ENCODE measurements at places on chromosomes 11 and 22. TPM values are rescaled to one million over a fixed set of nuclear protein-coding genes. Genes with fewer than 3 reads are reported as not detected.

Gene CD6
- total RNA-seq: 4.2 TPM

Gene TBX10
- not detected for total RNA-seq

Gene CNTF
- total RNA-seq: 1.8 TPM

DNA sequence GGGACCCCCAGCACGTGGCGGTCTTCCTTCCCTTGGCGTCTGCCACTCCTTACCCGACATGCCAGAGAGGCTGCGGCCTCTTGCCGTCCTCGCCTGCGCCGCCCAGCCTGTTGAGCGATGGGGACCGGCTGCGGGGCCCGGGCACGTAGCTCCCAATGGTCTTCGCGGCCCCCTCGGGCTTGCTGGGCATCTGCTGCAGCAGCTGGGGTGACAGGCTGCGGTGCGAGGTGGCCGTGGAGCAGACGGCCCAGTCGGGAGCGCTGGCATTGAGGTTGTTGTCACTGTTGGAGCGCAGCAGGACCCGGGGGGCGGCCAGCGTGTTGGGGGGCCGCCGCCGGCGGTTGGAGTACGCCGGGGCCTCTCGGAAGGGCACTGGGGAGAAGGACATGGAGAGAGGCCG, 422.0 kb downstream of the CTTN start:
- DNase-seq: no peak

- DNase-seq: no peak
Measured at GRCh38 chr11:79467761-79468160, 26.9 kb upstream of the TENM4 start.

GRCh38 chr22:45067731-45068130, 57.9 kb upstream of the PHF21B start:
- DNase-seq: no peak

DNA sequence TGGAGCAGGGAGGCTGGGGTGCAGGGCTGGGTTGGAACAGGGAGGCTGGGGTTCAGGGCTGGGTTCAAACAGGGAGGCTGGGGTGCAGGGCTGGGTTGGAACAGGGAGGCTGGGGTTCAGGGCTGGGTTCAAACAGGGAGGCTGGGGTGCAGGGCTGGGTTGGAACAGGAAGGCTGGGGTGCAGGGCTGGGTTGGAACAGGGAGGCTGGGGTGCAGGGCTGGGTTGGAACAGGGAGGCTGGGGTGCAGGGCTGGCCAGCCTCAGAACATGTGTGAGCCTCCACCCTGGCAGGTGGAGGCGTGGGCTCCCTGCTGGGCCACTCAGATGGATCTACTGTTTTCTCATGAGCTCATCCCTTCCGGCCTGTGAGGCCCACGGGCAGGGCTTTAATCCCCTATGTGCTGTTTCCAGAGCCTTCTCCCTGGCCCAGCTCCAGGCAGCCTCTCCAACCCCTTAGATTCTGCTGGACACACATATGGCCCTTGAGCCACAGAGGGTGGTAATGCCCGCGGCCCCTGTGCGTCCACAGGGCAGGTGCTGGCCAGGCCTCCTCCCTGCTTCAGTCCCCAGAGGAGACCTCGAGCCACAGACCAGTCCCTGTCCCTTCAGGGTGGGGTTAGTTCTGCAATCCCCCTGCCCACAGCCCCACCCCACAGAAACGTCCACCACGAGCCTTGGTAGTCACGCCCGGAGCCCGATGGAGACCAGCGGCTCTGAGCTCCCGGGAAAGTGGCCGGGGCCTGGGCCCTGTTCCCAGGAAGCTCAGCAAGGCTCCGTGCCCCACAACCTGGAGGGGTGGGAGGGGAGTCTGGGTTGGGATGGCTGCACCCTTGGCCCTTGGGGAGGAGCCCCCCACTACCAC, 197.9 kb downstream of the BRD1 start:
- DNase-seq: no peak

DNA sequence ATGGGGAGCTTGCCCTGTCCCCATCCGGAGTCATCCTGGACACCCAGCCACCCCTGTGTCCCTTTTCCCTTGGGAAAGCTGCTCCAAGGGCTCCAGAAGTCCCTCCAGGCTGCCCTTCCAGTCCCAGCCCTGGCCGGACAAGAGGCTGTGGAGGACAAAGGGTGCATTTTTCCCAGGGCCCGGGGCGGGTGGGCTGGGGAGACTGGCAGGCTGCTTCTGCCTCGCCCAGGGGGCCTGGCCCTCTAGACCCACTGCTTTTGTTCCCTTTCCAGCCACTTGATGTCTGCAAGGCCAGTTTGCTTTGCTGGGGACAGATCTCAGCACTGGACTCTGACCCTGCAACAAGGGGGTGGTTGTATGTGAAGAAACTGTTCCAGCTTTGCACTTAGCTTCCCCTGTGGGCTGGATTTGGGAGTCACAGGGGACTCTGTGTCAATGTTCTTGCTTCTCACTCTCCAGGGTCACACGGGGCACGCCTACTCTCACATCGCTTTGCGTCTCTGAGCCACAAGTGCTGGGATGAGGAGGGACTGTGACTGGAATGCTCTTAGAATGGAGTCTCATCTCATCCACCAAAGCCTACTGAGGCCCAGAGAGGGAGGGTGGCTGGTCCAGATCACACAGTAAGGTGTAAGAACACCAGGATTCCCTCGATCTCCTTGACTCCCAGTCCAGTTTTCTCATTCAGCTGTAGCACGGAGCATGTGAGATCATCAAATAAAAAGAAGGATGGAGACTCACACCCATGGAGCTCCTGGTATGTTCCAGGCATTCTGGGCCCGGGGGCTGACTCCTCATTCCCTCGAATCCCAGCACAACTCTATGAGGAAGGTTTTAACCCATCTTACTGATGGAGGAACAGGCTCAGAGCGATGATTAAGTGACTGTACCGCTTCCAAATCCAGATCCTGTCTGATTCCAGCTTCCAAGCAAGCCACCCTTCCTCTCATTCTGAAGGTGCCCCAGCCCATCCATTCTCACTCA, 59.9 kb downstream of the FBXO7 start:
- no peak for DNase-seq

GRCh38 chr11:110529043-110529442, 99.3 kb downstream of the FDX1 start:
- no peak for DNase-seq

DNA sequence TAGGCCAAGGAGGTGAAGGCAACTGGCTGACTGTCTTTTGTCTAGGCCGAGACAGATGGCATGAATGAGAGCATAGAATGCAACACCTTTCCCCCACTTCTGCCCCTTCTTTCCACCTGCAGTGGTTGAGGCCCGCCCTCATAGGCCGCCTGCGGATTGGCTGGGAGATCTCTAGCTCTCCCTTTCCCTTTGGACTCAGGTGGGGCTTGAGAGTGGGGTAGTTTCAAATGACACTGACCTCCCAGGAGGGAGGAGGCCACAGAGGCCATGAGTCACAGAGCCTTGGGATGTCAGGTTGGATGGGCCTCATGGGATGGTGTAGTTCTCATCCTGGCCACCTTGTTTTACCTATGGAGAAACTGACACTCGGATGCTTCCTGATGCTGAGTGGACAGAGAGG, 9.1 kb downstream of the MICAL2 start:
- DNase-seq: no peak

GRCh38 chr11:64355078-64355940, 3.7 kb upstream of the RPS6KA4 start:
- peak; percentile 86 for DNase-seq

DNA sequence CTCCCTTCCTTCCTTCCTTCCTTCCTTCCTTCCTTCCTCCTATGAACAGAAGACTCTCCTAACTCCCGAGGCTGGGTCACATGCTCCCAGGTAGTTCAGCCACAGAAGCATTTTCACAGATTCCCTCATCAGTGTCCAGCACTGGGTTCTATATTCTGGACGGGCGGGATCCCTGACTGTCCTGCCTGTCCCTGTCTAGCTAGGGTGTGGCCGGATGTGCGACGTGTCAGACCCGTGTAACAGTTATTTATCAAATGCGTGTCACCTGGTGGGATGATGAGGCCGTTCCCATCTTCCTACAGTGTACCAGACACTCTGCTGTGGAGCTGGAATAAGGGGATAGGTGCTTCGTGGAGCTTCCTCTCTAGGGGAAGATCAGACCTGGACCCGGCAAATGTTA, 901.0 kb downstream of the BRD1 start:
- no peak for DNase-seq

- no peak for DNase-seq
Measured at GRCh38 chr11:8913961-8914660, 3.1 kb downstream of the AKIP1 start.

Data from ureter (tissue), 1 donor.